ENCODE measurements at places on chromosomes 4 and X.

- DNase-seq, result no peak
These were observed 244.8 kb upstream of the NOCT start for GRCh38 chr4:138770818-138771217.

GRCh38 chrX:25721564-25721963 is 416.6 kb upstream of the MAGEB18 start:
- DNase-seq, result no peak

DNA sequence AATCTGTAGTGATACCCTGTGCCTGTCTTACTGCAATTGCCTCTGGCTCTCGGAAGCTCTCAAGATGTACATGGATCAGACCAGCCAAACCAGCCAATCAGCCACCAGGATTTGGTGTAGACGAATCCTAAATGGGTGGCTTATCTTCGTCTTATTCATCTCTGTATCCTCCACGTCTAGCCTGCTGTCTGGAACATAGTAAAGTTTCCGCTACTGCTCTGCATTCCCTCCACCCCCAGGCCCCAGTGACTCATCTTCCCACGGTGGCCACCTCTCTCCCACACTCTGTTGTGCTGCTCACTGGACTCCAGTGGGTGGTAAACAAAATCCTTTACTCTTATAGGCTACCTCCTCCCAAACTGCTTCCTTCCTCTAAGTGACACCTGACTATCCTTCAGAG is 37.8 kb downstream of the SEPTIN6 start:
- DNase-seq, result peak; percentile 83

- DNase-seq, result no peak
These were observed 823.5 kb downstream of the ADGRL3 start for GRCh38 chr4:62023633-62024032.

- no peak for DNase-seq
These were observed 67.7 kb upstream of the C4orf50 start for GRCh38 chr4:6085691-6086628.

DNA sequence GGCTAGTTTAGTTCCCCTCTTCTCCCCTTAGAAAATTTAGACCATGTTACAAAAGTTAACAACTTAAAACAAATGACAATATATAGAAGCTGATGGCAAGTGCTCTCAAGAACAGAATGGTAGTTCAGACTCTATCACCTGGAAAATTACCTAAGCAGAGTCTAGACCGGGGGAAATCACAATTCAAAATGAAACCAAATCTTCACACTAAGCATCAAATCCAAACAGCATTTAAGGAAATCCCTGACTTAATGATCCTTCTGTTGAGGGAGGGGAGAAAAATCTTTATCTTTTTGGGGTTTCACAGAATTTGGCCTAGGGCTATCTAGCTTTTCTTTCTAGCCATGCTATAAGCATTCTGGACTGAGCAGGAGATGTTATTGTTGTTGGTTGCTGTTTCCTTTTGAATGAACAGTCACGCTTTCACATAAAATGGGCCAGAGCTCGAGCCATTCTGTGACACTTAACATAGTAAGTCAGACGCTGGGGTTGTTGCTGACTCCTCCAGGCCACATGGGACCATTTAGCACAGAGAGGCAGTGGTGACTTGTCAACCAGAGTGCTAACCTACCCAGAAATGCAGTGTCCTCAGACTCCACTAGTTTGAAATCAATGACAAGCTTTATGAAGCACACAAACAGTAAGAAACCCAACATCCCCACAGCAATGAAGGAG is 16.0 kb upstream of the LSM6 start:
- DNase-seq, result peak; percentile 12
